ENCODE measurements at places on chromosomes 1 and 21. TPM values are rescaled to one million over a fixed set of nuclear protein-coding genes. Genes with fewer than 3 reads are reported as not detected.

CYP4Z1 gene
- total RNA-seq = 1.4 TPM

AMY2A gene
- not detected for total RNA-seq

GUCA2B gene
- not detected for total RNA-seq

NUP210L gene
- not detected for total RNA-seq

GPR37L1 gene
- total RNA-seq = 0.17 TPM

PEA15 gene
- 244 TPM for total RNA-seq

ARHGAP29 gene
- 18.4 TPM for total RNA-seq

FRRS1 gene
- 3.0 TPM for total RNA-seq

DMRTA2 gene
- not detected for total RNA-seq

PHLDA3 gene
- 129 TPM for total RNA-seq
